NCI-H1105 treated with DMSO at 0.1 percent for 48 hours (cell line): ENCODE measurements at places on chromosomes 7 and 10.
A peak's percentile ranks its signal among the peaks of the same experiment; 100 is the strongest.

DNA sequence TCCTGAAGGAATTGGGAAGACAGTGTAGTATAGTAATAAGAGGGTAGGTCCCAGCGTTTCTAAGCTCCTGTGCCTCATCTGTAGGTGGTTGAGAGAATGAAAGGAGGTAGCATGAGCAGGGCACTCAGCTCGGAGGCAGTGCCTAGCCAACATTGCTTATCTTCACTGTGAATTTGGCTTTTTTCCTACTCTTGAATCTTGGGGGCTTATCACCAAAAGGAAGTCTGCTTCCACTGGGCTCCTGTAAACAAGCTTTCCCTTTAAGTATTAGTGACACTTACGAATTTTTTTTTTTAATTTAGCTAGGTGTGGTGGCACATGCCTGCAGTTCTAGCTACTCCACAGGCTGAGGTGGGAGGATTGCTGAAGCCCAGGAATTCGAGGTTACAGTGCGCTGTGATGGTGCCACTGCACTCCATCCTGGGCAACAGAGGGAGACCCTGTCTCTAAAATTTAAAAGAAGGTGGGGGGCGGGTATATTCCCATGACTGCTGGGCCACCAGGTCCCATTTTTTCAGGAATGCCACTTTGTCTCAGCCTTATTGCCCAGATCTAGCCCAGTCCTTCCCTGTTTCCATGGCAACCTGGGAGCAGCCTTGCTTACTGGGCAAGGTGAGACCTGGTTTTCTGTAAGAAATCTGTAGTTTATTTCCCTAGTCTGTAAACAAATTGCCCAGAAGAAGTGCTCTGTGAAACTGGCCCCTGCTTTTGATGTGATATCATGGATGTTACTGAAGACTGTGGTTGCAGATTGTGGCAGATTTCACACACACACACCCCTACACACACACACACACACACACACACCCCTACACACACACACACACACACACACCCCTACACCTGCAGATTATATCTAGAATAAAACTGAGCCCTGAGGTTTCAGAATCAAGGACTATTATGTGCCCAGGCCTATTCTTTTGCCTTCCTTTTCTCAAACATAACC, 19.4 kb downstream of the OGDH start:
- no peak for DNase-seq

DNA sequence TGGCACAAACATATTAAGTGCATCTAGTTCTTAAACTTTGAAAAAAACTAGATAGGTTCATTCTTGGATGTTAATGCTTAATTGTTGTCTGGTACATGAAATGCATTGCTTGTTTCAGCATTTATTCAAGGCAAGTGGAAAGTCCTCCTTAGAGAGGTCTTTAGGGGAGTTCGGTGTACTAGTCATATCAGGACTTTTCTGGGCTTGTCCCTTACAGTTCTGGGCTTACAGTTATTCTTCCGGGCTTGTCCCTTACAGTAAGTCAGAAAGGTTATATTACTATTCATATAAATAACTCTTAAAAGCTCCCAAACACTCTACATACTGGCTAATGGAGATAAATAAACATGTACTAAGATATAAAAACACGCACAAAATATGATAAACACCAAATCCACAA, 61.6 kb upstream of the MRLN start:
- no peak for DNase-seq

DNA sequence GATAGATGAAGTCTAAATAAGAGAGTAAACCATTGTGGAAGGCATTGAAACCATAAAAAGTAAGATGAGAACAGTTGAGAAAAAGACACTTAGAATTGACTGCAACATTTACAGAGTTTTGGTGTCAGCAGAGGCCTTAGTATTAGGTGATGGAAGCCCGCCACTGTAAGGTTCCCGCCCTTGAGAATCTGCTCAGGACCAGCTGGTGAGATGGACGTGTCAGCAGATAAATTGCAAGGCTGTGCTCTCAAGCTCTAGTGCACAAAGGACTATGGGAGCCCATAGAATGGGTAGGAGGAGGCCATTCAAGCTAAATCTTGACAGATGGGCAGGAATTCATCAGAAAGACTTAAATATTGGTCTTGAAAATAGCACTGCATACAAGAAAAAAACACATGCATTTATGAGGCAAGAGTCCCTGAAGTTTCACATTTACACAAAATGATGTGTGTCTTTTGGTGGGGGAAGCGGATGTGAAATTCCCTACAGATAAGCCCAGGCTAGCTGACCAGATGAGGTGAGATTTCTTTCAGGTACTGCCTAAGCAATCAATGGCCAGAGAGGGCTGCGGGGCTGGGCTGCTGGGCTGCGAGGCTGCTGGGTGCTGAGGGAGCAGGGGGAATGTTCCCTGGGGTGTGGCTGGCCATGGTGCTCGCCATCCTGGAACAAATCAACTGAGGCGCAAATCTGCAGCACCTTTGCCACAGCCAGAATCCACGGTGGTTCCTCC, 42.5 kb downstream of the SYPL1 start:
- no peak for DNase-seq

DNA sequence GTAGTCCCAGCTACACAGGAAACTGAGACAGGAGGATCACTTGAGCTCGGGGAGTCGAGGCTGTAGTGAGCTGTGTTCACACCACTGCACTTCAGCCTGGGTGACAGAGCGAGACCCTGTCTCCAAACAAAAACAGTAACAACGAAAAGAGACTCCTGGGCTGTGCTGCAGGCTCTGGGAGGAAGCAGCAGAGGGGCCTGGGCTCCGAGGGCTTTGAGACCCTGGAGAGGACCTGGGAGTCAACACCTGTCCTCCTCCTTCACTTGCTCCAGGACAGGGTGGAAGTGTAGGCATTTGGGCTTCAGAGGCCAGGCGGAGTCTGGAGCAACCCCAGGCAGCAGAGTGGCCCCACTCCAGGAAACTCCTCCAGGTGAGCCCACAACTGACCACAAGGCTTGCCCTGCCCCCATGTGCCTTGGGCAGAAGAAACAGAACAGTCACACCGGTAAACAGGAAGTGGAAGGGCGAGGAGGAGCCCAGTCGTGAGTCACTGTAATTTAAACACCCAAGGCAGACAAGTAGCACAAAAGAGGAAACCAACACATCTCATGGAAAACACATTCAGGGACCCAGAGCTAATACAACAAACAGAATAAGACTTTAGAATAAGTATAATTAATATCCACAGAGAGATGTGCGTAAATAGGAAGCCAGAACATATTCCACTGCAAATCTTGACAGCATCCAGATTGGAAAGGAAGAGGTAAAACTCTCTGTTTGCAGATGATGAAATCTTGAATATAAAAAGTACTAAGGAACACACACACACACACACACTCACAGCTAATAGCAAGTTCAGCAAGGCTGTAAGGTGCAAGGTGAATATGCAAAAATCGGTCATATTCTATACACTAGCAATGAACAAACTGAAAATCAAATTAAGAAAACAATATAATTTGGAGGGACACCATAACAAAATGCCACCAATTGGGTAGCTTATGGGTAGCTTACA, 20.5 kb upstream of the RASGEF1A start:
- no peak for DNase-seq

DNA sequence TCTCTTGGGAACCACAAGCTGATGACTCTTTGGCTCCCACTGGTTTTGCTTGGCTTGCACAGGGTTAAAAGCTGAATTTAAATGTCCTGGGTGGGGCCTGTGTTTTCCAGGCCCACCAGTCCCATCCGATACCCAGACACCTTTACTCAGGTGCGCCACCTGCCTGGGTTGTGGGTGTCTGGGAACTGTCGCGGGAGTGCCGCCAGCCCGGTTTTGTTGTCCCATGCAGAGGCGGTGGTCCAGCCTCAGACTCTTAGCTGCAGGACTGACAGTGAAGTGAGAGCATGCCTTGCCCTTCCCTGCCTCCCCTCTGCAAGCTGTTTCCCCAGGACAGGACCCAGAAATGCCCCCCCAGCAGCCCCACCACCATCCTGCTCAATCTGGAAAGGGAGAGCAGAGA, 255.6 kb upstream of the ZNF32 start:
- DNase-seq, result no peak

GRCh38 chr7:117731455-117731854, 141.8 kb downstream of the CTTNBP2 start:
- DNase-seq, result no peak

- no peak for DNase-seq
These were observed 48.7 kb upstream of the FXYD4 start for GRCh38 chr10:43322769-43323168.

GRCh38 chr10:30573721-30574431, 55.7 kb downstream of the LYZL2 start:
- no peak for DNase-seq

DNA sequence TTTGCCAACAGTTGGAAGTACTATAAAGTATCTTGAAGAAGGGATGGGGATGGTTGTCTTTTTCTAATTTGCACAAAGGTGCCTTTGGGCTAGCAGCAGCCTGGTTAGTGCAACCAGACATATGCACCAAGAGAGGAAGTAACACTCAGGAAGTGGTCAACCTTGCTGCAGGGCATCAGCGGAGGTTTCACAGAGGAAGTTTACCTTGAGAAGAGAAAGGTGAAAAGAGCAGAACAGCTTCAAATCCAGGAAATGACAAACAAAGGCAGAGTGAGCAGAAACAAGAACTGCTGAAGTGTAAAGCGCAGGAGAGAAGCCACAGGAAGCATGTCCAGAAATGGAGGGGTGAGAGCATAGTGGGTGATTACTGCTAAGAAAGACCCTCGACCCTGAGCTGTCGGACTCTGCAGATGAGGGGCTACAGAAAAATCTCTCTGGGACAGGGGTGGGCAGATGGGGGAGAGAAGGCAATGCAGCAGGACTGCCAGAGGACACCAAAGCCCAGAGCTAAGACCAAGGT, 66.9 kb downstream of the STK17A start:
- no peak for DNase-seq

DNA sequence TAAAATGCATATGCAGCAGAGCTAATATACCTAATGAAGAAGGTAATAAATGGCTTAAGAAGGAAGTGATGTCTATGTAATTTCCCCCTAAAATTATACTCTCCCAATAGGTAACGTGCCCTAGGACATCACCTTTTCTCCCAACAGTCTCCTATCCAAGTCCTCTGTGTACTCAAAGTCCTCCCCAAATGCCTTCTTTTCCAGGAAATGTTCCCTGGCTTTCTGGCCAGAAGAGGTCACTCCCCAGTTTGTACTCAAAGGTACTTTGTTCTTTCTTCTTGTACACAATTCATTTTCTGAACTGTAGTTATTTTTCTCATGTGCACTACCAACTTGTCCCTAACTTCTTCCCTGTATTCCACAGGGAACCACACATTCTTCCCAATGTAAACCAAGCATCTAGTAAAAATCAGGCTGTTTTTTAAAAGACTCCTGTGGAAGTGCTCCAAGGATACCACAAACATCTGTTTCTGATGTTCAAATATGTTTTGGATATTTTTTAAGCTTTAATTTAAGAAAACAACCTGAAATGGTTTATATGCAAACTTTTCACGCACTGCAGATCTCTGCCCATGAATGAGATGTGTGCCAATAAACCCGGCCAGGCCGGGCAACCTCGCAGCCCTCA, 262.3 kb upstream of the KLF14 start:
- DNase-seq, result no peak

GRCh38 chr7:134636008-134636449, 10.6 kb upstream of the BPGM start:
- no peak for DNase-seq

GRCh38 chr10:101672536-101672935, 22.4 kb downstream of the FBXW4 start:
- DNase-seq, result no peak

GRCh38 chr7:4267341-4268039, 414.6 kb upstream of the FOXK1 start:
- no peak for DNase-seq

DNA sequence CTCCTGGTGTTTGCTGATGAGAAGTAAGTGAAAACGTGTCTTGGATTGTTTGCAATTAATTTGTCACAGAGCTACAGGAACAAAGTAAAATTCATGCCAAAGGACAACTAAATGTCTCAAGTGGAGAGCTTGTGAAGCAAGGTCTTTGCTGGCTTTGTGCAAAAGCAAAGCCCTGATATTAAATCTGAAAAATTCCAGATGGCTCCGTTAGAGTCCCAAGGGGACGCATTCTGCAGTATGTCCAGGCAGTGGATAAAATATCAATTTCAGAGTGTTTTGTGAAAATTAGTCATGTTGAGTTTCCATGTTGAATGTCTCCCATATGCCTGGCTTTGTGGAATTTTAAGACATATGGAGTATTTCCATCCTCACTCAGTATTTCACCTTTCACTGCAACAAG, 102.5 kb upstream of the PTN start:
- DNase-seq, result no peak

DNA sequence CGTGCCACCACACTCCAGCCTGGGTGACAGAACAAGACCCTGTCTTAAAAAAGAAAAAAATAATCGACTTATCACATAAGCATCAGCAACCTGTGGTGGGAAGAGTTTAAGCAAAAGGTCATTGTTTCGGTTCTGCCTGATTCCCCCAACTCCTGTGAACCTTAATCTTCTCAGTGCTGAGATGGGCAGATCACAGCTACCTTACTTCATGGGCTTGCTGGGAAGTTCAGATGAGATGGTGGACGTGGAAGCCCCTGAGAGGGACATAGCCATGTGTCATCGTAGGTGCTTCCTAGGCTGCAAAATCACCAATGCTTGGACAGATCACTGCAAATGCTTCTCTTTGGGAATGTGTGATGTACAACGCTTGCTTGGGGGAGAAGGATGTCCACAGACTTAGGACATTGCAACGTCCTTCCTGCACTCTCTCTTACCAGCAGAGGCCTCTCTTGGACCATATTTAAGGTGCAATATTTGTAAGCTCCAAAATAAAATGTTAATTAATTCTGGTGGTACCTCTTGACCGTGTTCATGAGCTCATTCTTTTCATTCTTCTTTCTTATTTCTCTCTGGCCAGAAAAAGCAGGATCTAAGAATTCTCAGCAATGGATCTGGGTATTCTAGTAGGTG, 8.6 kb downstream of the GJD4 start:
- no peak for DNase-seq

DNA sequence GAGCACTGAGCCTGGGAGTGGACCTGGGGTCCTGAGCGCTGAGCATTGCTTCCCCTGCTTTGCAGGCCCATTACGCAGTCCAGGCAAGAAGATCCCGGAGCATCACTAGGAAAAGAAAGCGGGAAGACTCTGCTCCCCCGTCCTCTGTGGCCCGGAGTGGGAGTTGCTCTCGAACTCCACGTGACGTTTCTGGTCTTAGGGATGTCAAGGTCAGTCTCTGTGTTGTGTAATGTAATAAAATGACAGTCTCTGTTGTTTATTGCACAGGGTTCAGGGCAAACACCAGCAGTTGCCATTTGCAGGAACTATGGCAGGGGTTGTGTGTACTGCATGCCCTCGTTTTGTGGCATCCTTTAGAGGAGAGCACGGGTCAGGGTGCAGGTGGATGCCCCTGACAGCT, 10.0 kb downstream of the IDI2 start:
- DNase-seq, result no peak

- DNase-seq, result peak; percentile 6
These were observed 29.4 kb upstream of the SGMS1 start for GRCh38 chr10:50653142-50653541.

- DNase-seq, result no peak
These were observed at the start of gene CAV2 for GRCh38 chr7:116499168-116500077. Gene CAV2, plus strand, starts transcription at chr7:116499738. Its CDS starts 44 bp downstream, at chr7:116499782.
